ENCODE measurements at places on chromosomes 16 and 17. TPM values are rescaled to one million over a fixed set of nuclear protein-coding genes. Genes with fewer than 3 reads are reported as not detected.

DNA sequence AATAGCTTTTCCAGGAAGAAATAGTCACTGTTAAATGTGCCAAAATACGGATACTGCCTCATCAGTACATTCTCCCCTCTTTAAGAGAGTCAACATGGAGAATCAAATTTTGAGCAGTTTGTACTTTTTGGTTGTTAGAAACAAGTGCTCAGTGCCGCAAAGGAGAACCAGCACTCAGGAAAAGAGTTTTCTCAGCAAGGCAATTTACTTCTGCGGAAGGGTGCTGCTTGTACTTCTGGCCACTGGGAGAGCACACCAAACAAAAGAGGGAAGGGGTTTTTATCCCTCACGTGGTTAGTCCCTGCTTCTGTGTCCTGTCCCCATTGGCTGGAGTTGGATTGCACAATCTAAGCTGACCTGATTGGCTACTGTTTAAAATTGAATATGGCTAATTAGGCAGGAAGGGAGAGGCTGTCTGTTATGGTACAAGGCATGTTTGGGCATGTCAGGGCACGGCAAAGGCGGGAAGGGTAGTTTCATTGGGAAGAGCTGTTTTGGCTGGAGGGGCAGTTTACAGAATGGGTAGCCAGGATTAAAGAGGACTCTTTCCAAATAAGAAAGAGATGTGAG lies 499.3 kb downstream of the CDH13 start:
- H3K4me1 ChIP-seq: no peaks in the 10 kb centered on the region
- H3K27ac ChIP-seq: no peak overlapping the region
- no peaks in the 10 kb centered on the region for H3K36me3 ChIP-seq
- H3K27me3 ChIP-seq: peaks cover 2% of the 10 kb centered on the region

GRCh38 chr16:64617836-64618476 lies 503.9 kb downstream of the CDH11 start:
- no peak for DNase-seq
- no peak overlapping the region for H3K27ac ChIP-seq
- H3K4me1 ChIP-seq: no peaks in the 10 kb centered on the region
- H3K27me3 ChIP-seq: no peaks in the 10 kb centered on the region

GRCh38 chr16:22299036-22299435 lies 1.8 kb downstream of the POLR3E start:
- no peak for DNase-seq
- H3K27me3 ChIP-seq: no peaks in the 10 kb centered on the region
- H3K27ac ChIP-seq: peak overlapping the region; percentile 99
- peaks cover 10% of the 10 kb centered on the region for H3K4me1 ChIP-seq
- H3K4me3 ChIP-seq: peak overlapping the region; percentile 94

GRCh38 chr16:12658506-12658905 lies 145.2 kb downstream of the CPPED1 start:
- no peak overlapping the region for H3K27ac ChIP-seq
- H3K4me3 ChIP-seq: no peak overlapping the region
- peaks cover 1% of the 10 kb centered on the region for H3K36me3 ChIP-seq
- H3K4me1 ChIP-seq: no peaks in the 10 kb centered on the region
- no peak for DNase-seq

- DNase-seq: no peak
- H3K27ac ChIP-seq: no peak overlapping the region
- peaks cover 2% of the 10 kb centered on the region for H3K27me3 ChIP-seq
- H3K4me3 ChIP-seq: no peak overlapping the region
- peaks cover 14% of the 10 kb centered on the region for H3K4me1 ChIP-seq
- H3K36me3 ChIP-seq: no peaks in the 10 kb centered on the region
These were observed 614.6 kb downstream of the MAF start for GRCh38 chr16:78985716-78986605.

- no peak overlapping the region for H3K27ac ChIP-seq
- peaks cover 8% of the 10 kb centered on the region for H3K27me3 ChIP-seq
- no peak for DNase-seq
- peaks cover 8% of the 10 kb centered on the region for H3K4me1 ChIP-seq
- no peaks in the 10 kb centered on the region for H3K36me3 ChIP-seq
These were observed 15.7 kb upstream of the NOG start for GRCh38 chr17:56577843-56578204.

DNA sequence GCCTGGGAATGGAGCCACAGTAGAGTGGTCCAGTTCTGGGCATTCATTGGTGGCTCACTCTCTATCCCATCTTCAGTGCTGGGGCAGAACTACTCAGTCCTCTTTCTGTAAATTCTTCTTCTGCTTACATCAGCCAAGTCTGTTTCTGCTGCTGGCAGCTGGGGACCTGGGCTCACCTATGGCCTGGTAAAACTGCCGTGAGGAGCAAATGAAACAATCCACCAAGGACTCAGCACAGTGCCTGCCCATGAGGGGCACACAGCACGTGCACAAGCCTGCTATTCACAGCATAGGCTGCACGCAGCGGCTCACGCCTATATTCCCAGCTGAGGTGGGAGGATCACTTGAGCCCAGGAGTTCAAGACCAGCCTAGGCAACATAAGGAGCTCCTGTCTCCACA lies 30.9 kb upstream of the SNN start:
- H3K27ac ChIP-seq: no peak overlapping the region
- no peaks in the 10 kb centered on the region for H3K36me3 ChIP-seq
- H3K4me1 ChIP-seq: peaks cover 40% of the 10 kb centered on the region
- DNase-seq: no peak

FNDC8 gene
- total RNA-seq: not detected

GRCh38 chr16:7111265-7111664 lies 221.4 kb upstream of the RBFOX1 start:
- H3K4me1 ChIP-seq: peaks cover 2% of the 10 kb centered on the region
- DNase-seq: no peak
- peaks cover 26% of the 10 kb centered on the region for H3K27me3 ChIP-seq
- H3K36me3 ChIP-seq: no peaks in the 10 kb centered on the region

PRKCB gene
- total RNA-seq: 0.27 TPM

DNA sequence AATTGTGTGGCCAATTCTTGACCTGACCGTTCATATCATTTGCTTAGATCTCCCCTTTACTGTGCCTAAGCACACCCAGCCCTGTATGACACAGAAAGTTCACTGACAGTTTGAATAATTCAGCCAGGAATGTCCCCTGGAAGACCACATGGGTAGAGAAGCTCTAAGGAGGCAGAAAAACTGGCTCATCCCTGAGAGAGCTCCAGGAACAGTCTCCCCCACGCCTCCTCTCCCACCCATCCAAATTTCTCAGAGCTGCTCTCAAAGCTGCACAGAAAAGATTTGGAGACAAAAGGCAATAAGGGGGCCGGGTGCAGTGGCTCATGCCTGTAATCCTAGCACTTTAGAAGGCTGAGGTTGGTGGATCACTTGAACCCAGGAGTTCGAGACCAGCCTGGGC lies 11.2 kb downstream of the PRAC1 start:
- H3K27me3 ChIP-seq: peaks cover 73% of the 10 kb centered on the region
- H3K36me3 ChIP-seq: no peaks in the 10 kb centered on the region
- H3K4me1 ChIP-seq: peaks cover 10% of the 10 kb centered on the region
- no peak overlapping the region for H3K4me3 ChIP-seq
- no peak for DNase-seq
- no peak overlapping the region for H3K27ac ChIP-seq

- H3K36me3 ChIP-seq: peaks cover 3% of the 10 kb centered on the region
- H3K4me3 ChIP-seq: no peak overlapping the region
- no peak overlapping the region for H3K27ac ChIP-seq
- no peaks in the 10 kb centered on the region for H3K4me1 ChIP-seq
- peaks cover 47% of the 10 kb centered on the region for H3K27me3 ChIP-seq
These were observed 274.5 kb downstream of the MRTFB start for GRCh38 chr16:14345512-14346115.

GRCh38 chr17:31900877-31901276 lies 631 bp downstream of the UTP6 start:
- no peak for DNase-seq
- no peak overlapping the region for H3K4me3 ChIP-seq
- H3K36me3 ChIP-seq: peaks cover 9% of the 10 kb centered on the region
- H3K4me1 ChIP-seq: peaks cover 4% of the 10 kb centered on the region
- H3K27ac ChIP-seq: no peak overlapping the region
- H3K27me3 ChIP-seq: no peaks in the 10 kb centered on the region

NSMCE1 gene
- 26.6 TPM for total RNA-seq

DNA sequence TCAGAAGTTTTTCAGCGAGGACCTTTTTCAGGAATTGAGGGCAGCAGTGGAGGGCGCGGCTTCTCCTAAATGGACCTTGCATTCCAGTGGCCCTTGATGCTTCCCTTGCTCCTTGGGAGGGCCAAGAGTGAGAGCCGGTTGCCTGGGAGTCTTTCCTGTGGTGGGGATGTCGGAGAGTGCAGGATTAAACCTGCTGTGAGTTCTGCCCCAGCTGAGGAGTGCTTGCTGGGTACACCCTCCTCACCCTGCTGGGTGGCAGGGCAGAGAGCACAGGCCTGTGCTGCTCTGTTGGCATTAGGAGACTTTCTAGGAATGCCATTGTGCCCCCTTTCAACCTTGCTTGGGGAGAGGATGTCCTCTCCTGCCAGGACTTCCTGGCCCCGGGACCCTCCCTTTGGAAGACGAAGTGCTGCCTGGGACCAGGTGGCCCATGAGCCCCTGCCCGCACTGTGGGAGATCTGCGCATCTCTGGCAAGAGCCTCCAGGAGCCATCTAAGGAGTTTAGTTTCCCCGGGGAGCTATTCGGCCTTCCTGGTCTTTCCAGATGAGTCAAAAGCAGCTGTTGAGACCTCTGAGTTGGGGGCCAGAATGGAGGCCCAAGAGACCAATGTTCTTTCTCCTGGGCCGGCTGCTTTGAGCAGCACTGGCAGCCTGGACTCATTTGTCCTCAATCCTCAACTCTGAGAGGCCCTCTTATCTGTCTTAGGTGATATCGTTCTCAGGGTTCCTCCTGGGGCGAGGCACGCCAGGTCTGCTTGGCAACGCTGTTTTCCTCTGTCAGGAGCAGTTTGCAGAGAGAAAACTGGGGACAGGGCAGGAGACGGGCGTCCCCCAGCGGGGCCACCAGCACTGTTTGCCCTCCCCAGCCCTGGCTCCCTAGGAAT lies 5.6 kb downstream of the LLGL2 start:
- peaks cover 8% of the 10 kb centered on the region for H3K4me1 ChIP-seq
- DNase-seq: no peak
- no peak overlapping the region for H3K4me3 ChIP-seq
- peaks cover 11% of the 10 kb centered on the region for H3K27me3 ChIP-seq

DNA sequence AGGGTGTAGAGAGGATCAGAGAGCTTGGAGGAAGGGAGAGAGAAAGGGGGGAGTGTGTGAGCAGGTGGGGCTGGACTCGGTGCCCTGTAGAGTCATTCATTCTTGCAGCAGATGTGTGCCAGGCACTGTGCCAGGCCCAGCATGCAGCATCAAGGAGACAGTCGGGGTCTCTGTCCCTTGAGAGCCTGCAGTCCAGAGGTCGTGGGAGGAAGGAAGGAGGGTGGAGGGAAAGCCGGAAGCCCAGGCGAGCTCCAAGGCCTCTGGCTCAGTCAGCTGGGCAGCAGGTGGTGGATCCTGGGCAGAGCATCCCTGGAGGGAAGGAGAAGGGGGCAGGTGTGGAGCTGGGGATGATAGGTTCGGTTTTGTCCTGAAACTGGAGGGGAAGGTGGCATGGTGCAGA lies 27.5 kb downstream of the EPN2 start:
- no peak overlapping the region for H3K4me3 ChIP-seq
- DNase-seq: no peak
- peaks cover 36% of the 10 kb centered on the region for H3K4me1 ChIP-seq
- H3K27me3 ChIP-seq: no peaks in the 10 kb centered on the region
- peaks cover 4% of the 10 kb centered on the region for H3K36me3 ChIP-seq

DNA sequence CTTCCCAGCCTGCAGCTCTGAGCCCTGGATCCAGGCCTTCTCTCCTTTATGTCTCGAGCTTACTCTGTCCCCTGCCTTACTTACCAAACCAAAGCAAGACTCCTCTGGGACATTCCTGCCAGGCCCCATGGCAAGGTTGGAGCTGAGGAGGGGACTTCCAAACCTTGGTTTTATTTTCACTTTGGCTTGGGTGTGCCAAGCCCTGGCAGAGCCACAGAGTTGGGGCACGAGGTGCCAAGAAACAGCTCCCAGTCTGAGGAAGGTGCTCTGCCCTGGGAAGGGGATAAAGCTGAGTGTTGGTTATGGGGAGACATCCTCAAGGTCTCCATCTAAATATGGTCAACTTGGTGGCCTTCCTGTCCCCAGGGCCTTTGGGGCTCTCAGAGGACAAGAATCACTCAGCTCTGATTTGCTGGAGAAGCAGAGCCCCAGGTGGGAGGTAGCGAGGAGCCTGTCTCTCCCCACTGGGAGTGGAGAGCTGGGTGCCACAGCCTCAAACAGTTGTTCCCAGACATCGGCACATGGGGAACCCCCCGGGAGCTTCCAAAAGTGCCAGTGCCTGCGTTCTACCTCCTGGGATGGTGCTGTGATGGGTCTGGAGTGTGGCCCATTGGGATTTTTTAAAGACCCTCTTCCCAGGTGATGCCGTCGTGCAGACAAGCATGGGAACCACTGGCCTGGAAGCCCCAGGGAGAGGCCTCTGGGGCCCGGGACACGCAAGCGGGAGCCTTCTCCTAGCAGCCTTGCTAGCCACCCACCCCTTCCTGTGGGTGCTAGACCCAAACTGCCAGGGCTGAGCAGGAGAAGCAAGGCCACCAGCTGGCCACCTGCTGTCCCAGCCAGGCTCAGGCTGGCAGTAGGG lies 10.3 kb downstream of the NLRC5 start:
- H3K4me1 ChIP-seq: peaks cover 2% of the 10 kb centered on the region
- H3K4me3 ChIP-seq: no peak overlapping the region

SPN gene
- 0.38 TPM for total RNA-seq

KRT36 gene
- not detected for total RNA-seq

DNA sequence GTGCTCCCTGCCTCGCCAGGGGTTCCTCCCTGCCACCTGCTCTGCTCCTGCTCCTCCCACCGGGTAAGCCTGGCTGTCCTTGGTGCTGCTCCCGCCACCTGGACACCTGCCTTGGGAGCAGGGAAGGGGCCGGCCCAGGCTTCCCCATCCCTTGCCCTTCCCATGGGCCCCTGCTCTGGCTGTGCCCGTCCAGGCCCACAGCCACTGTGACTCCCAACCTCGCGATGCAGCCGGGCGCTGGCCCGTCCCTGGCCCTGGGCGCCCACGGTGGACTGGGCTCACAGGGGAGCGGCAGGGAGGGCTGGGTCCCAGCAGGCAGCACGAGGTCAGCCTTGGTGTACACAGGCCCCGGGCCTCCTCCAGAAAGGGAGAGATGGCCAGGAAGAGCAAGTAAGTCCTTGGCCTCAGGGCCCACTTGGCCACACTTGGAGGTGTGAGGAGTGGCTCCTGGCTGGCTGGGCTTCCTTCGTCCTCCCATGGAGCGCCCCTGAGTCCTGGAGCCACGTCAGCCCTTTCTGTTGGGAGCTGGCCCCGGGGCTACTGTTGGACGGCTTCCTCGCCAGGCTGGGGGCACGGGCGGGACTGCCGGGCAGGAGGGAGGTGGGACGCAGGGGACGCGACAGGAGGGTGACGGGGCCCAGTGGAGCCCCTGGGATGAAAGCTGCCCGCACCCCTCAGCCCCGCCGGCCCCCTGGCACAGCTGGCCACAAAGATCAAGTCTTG lies 15.3 kb downstream of the ENGASE start:
- peaks cover 8% of the 10 kb centered on the region for H3K27me3 ChIP-seq
- no peak for DNase-seq
- no peaks in the 10 kb centered on the region for H3K36me3 ChIP-seq
- H3K4me3 ChIP-seq: no peak overlapping the region
- H3K27ac ChIP-seq: no peak overlapping the region
- H3K4me1 ChIP-seq: peaks cover 7% of the 10 kb centered on the region

DNA sequence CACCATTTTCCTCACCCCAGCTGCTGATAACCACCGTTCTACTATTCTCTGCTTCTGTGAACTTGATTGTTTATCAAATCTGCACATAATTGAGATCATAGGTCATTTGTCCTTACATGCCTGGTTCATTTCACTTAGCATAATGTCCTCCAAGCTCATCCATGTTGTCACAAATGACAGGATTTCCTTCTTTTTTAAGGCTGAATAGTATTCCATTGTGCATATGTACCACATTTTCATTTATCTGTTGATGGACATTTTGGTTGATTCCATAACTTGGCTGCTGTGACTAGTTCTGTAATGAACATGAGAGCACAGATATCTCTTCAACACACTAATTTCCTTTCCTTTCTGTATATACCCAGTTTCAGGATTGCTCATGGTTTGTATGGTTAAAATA lies 225.3 kb upstream of the TBX2 start:
- peaks cover 15% of the 10 kb centered on the region for H3K4me1 ChIP-seq
- H3K4me3 ChIP-seq: no peak overlapping the region
- no peak overlapping the region for H3K27ac ChIP-seq
- DNase-seq: no peak

Measured in mesothelial cell of epicardium (in vitro differentiated cells).